ENCODE measurements at places on chromosomes 11 and 22. TPM values are rescaled to one million over a fixed set of nuclear protein-coding genes. Genes with fewer than 3 reads are reported as not detected.

MYEOV gene
- total RNA-seq = not detected

C11orf52 gene
- not detected for total RNA-seq

PEX16 gene
- 19.4 TPM for total RNA-seq

OR8D4 gene
- not detected for total RNA-seq

CHRM4 gene
- total RNA-seq = 3.1 TPM

OR8D1 gene
- total RNA-seq = not detected

HIC2 gene
- total RNA-seq = 17.8 TPM

USH1C gene
- total RNA-seq = 0.94 TPM

C22orf23 gene
- total RNA-seq = 0.63 TPM

IL18 gene
- not detected for total RNA-seq

OR10A6 gene
- not detected for total RNA-seq

LAYN gene
- 3.1 TPM for total RNA-seq

CCDC73 gene
- not detected for total RNA-seq

GLYAT gene
- not detected for total RNA-seq

OR8G1 gene
- not detected for total RNA-seq

TESMIN gene
- not detected for total RNA-seq

GSTT2B gene
- 1.9 TPM for total RNA-seq

MIAT gene
- 490 TPM for total RNA-seq

FOLR2 gene
- total RNA-seq = 4.1 TPM

PATE1 gene
- not detected for total RNA-seq

TRIM34 gene
- total RNA-seq = 1.6 TPM

INPP5J gene
- total RNA-seq = 3.1 TPM

RCOR2 gene
- total RNA-seq = 16.0 TPM

SSTR3 gene
- total RNA-seq = 0.31 TPM

APOA4 gene
- not detected for total RNA-seq

MYRF gene
- total RNA-seq = 2.8 TPM

DEFB131B gene
- total RNA-seq = not detected

STIP1 gene
- 86.4 TPM for total RNA-seq

BTG4 gene
- total RNA-seq = not detected

CFAP300 gene
- 2.5 TPM for total RNA-seq

NCR3LG1 gene
- 23.8 TPM for total RNA-seq

BACE1 gene
- total RNA-seq = 39.1 TPM

GGTLC3 gene
- total RNA-seq = not detected

FAM180B gene
- not detected for total RNA-seq

EFEMP2 gene
- 18.8 TPM for total RNA-seq

ZNF280B gene
- 5.0 TPM for total RNA-seq

LARGE1 gene
- total RNA-seq = 56.0 TPM

CADM1 gene
- 304 TPM for total RNA-seq

CLP1 gene
- total RNA-seq = 11.0 TPM

NF2 gene
- 43.8 TPM for total RNA-seq

HPX gene
- total RNA-seq = 9.7 TPM

SYTL2 gene
- 7.2 TPM for total RNA-seq

SOX10 gene
- total RNA-seq = 3.4 TPM

USP47 gene
- total RNA-seq = 180 TPM

DBX1 gene
- total RNA-seq = not detected

RAB38 gene
- 0.63 TPM for total RNA-seq

NPTXR gene
- total RNA-seq = 24.4 TPM

TRIM51 gene
- total RNA-seq = not detected

KBTBD4 gene
- 33.5 TPM for total RNA-seq

DCDC1 gene
- total RNA-seq = 1.9 TPM

FIBIN gene
- 5.6 TPM for total RNA-seq

TRIM66 gene
- 6.9 TPM for total RNA-seq
